ENCODE measurements at places on chromosomes 16 and 17.
A peak's percentile ranks its signal among the peaks of the same experiment; 100 is the strongest.

DNA sequence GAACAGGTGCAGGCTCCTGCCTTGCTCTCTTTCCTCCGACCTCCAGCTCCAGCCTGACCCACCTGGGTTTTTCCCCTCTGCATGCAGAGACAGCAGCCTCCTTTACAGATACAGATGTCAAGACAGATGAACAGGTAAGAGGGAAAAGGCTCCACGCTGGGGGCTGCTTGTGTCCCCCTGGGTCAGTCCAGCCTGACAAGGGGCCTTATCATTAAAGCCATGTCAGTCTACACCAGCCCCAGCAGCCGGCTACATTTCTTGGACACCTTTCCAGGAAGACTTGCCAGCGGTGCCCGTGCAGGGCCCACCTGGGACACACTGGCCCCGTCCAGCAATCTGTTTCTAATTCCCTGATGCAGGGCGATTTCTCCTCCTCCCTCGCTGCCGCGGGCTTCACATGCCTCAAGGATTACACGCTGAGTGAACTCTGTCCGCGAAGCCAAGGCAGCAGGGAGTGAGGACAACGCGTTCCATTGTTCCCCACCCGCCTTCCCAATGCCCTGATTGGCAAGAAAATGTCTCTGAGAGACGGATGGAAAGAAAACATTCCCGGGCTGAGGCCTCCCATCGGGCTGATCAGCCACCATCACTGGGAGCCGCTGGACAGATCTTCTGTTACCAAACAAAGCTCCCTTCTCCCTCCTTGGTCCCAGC is 184.7 kb downstream of the C16orf95 start:
- no peak for DNase-seq

DNA sequence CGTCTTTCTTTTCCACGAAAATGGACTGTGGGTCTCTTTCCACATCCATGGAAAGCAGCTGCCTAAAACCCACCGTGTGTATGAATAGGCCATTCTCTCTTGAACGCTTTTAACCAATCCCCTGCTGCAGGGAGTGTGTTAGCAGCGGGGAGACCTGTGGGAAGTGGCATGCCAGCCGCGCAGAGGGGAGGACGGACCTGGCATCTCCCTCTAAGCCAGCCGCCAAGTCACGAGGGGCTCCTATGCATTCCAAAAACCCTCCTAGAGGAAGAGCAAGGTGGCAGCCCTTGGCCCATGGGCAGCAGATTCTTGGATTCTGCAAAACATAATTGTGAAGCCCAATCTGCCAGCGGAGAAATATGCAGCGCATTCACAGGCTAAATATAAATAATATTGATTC is 15.4 kb downstream of the RBFOX3 start:
- DNase-seq: no peak

DNA sequence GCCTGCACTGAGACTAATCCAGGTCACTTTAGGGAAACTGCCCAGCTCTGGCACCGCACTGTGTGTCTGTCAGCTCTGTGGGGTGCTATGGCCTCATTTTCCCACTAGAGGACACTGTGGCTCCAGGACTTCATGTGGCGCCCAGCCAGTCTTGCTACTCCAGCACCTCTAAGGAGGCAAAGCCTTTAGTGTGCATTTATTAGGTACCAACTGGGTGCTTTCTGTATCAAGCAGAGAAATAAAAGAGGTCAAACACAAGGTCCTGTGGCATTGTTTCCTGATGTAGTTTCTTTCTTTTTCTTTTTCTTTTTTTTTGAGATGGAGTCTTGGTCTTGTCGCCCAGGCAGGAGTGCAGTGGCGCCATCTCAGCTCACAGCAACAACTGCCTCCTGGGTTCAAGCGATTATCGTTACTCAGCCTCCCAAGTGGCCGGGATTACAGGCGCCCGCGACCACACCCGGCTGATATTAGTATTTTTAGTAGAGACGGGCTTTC is 12.5 kb upstream of the RHBDL3 start:
- peak; percentile 71 for DNase-seq

GRCh38 chr17:18921485-18921884 is 30.5 kb upstream of the SLC5A10 start:
- DNase-seq: no peak

DNA sequence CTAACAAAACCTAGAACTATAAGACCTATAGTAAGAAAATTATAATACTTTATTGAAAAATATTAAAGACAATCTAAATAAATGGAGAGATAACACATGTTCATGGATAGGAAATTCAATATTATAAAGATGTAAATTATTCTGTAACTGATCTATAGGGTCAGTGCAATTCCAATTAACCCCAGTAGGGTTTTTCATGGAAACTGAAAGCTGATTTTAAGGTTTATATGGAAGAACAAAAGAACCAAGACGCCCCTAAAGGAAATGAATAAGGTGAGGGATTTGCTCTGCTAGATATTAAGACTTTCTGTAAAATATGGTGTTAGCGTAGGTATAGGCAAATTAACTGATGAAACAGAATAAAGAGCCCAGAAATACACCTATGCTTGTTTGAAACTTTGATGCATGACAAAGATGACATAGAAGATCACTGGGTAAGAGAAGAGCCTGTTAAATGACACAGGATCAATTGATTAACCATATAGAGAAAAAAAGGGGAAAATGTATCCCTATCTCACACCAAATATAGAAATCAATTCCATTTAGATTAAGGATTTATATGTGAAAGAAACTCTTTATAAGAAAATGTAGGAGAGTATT is 3.0 kb downstream of the ICAM2 start:
- no peak for DNase-seq

DNA sequence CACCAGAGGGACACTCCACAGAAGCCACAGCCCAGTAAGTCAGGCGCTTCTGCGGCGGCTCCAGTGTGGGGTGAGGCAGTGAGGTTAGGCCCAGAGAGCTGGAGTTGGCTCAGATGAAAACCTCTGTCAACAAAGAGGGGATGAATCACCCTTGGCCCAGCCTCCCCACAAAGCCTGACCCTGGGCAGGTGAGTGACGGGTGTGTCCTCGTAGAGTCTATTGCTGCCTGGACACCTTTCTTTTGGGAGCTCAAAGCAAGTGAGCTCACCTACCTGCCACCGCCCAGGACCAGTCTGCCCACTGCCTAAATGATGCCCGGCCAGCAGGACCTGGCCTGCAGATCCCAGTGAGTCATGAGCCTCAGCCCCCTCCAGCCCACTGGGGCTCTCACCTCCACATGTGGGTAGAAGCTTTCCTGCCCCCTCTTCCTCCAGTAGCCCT is 24.9 kb upstream of the DBNDD1 start:
- DNase-seq: no peak

DNA sequence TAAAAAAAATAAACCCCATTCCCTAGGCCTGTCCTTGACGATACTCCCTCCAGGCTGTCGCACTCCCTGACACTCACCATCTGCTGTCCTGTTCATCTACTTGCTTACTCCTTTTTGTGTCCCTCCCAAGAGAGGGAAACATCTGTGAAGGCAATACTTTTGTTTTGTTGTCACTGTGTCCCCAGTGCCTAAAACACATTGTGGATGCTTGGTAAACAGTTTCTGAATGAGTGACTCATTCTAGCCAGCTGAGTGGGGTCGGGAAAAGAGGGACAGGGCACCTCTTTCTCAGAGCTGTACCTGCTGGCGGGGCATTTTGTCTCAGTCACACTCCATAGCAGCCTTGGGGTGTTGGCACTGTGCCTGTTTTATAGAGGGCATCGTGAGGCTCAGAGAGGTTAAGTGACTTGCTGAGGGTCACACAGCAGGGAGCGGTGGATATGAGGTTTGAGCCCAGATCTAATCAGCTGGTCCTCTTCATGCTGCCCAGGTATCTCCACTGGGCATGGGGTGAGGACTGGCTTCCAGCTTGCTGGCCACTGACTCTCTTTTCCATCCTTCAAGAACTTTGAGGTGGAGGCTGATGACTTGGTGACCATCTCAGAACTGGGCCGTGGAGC is 15.6 kb downstream of the MAP2K3 start:
- DNase-seq: no peak

DNA sequence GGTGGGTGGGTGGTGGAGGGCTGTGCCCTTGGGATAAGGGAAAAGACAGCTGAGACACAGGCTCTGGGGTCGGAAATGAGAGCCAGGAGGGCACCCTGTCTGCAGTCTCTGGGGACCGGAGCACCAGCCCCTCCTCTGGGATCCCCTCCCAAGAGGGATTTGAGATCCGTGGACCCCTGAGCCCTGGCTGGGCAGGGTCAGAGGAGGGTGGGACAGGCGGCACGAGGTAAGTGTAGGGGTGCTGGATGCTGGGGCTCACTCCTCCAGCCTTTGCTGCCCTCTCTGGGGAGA is 425 bp downstream of the SGSH start:
- DNase-seq: no peak

DNA sequence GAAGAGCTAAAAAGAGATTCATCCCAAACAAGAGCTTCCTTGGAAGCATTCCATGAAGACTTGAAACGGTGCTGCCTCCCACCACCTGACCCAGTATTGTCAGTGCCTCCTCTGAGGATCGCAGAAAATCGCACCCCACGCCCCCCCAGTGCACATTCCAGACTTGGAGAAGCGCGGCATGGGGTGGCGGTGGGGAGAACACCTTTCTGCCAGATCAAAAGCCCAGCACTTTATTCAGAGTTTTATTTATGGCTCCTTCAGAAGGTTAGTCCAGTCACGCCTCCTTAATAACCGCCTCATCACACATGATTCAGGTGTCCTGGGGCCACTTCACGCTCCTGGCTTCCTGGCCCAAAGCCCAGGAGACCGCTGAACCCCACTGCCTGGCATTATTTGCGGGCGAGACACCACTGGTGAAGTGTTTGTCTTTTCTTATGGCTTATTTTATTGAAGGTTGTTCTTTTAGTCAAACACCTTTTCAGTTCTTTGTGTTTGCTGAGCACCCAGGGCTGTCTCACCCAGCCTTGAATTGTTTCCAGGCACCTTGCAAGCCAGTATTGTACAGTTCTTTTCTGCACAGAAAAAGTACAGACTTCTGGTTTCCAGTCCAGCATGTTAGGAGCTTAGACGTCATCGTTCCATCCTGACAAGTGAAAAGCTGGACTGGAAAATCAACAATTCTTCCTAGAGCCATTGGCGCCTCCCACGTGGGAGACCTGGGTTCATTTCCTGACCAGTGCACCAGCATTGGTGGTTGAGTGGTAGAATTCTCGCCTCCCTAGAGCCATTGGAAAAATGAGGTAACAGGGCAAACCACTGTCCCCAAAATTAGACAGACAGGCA is 79.6 kb upstream of the CACNG5 start:
- DNase-seq: no peak

DNA sequence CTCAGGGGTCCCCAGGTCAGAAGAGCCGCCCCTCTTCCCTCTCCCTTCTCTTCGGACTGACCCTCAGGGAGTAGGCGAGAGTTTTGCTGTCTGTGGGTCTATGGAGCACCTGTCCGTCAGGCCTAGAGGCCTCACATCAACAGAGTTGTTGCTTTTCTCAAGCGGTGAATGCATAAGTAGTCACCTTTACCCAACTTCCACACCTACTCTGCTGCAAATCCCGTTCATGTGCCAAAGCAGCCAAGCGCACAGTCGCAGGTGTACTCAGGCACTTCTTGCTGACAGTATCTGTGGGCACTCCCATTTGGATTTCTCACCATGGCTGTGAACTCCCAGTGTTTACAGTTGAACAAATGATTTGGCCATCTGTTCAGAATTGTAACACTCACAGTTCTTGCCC is 4.0 kb upstream of the FA2H start:
- no peak for DNase-seq

DNA sequence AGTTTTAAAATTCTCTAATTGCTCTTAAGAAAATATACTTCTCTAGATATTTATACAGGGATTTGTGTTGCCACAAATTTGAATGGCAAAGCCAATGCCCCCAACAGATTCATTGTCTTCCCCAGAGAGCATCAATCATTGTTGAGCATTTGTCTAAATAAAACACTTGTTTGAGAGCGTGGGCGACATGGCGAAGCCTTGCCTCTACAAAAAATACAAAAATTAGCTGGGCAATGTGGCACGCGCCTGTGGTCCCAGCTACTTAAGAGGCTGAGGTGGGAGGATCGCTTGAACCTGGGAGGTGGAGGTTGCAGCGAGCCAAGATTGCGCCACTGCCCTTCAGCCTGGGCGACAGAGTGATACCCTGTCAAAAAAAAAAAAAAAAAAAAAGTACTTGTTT is 13.4 kb upstream of the SRSF1 start:
- DNase-seq: no peak

All from inflammatory macrophage treated with lipopolysaccharide for 1 hour (primary cell).